ENCODE measurements at places on chromosomes 3 and 15.
A peak's percentile ranks its signal among the peaks of the same experiment; 100 is the strongest.

- no peak for DNase-seq
Measured at GRCh38 chr3:73500321-73500720, 124.4 kb downstream of the PDZRN3 start.

GRCh38 chr3:186220911-186221645 is 112.2 kb upstream of the ETV5 start:
- DNase-seq, result peak; percentile 82

GRCh38 chr3:185959609-185960521 is 22.1 kb upstream of the TRA2B start:
- DNase-seq, result no peak

DNA sequence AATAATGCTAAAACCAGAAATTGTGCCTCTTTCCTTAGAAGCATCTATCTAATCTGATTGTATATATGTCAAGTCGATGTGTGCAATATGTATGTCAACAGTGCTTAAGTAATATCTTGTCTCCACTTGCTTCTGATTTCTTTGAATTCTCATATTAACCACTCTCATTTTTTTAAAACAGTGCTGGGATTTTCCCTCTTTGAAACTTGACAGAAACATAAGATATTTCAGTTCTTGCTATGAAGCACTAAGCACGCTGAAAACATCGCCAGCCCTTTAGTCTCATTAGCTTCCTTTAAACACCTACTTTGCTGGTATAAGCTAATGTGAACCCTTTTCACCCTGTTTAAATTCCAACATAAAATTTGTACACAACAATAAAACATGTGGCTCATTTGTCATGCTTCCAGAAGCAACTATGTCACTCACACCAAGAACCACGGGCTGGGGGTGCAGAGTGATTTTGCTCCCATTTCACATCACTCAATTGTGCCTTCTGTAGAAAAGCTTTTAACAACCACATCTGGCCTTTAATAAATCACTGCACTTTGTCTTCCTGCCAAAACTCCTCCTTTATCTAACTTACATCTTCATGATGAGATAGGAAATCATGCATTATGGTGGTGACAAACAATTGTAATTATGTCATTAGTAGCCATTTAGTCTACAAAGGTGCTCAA is 185.2 kb downstream of the FOXP1 start:
- no peak for DNase-seq

GRCh38 chr3:196643201-196643749 is 3.8 kb downstream of the NRROS start:
- DNase-seq, result no peak

DNA sequence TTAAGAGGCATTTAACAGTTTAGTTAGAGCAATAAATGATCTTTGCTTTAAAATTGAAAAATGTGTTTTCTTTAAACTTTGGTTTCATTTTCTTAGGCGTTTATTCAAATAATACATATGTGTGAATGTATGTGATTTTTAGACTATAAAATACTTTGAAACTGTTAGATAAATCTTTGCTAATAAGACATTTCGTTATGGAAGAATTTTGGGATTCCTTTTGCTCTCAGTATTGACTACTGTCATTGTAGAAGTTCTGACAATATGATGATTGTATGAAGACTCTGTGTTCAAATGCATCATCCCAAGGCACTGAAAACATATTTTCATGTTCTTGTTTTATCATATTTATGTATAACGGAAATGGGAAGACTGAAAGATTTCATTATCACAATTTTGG is 43.8 kb upstream of the GOLGA8A start:
- DNase-seq, result no peak

DNA sequence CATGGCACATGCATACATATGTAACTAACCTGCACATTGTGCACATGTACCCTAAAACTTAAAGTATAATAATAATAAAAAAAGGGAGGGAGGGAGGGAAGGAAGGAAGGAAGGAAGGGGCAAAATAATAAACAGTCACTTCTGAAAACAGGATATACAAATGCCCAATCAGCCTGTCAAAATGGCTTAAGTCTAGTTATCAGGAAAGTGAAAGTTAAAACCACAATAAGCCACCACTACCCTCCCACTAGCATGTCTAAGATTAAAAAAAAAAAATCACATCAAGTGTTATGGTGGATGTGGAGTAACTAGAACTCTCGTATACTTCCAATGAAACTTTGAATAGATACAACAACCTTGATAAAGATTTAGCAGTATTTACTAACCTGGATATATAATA is 145.6 kb upstream of the GMNC start:
- no peak for DNase-seq

GRCh38 chr3:55474213-55474632 is 12.9 kb downstream of the WNT5A start:
- no peak for DNase-seq

GRCh38 chr3:134874737-134875413 is 79.8 kb downstream of the EPHB1 start:
- DNase-seq, result no peak

DNA sequence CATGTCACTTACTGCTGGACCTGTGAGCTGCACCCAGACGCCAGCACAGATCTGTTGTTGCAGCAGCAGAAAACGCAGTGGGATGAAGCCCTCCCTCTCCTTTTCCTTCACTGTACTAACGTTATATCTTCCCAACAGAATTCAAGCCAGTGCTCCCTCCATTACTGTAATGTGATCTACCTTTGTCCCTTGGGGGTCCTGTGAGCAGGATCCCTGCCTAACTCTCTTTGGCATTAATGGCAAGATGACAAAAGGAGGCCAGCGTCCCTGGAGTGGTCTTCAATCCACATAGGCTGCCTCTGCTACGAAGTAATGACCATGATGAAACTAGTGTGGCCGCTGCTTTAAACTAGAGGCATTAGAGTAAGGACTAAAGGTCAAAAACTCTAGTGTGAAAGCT is 69.3 kb upstream of the SOX14 start:
- DNase-seq, result no peak

- DNase-seq, result peak; percentile 24
Measured at GRCh38 chr3:12046406-12046805, 42.2 kb downstream of the SYN2 start.
